ENCODE measurements at places on chromosomes 11 and 22.

- no peak for DNase-seq
Measured at GRCh38 chr22:35703861-35704584, 13.6 kb upstream of the APOL5 start.

DNA sequence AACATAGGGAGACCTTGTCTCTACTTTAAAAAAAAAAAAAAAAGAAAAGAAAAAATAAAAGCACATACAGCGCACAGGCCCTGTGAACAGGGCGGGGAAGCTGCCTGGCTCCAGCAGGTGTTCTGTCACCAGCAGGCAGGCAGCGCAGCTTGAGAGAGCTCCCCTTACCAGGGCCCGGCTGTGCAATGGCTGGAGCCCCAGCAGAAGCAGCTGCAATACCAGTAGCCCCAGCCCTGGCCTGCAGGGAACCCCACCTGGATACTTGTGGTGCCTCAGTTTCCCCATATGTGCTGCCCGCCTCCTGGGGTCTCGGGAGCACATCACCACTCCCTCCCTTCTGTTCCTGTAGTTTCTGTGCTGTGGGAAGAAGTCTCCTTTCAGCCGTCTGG lies 12.3 kb downstream of the TSPAN32 start:
- no peak for DNase-seq

- no peak for DNase-seq
Measured at GRCh38 chr22:27142286-27142685, 484.9 kb downstream of the MIAT start.

GRCh38 chr11:66316849-66317251 lies at the start of gene CD248:
Gene CD248, minus strand, starts transcription at chr11:66317044. Its CDS starts 17 bp downstream, at chr11:66317027.
- no peak for DNase-seq

GRCh38 chr11:67286621-67287333 lies 2.3 kb upstream of the ANKRD13D start:
- DNase-seq = no peak

GRCh38 chr11:68402355-68403031 lies 58.1 kb upstream of the PPP6R3 start:
- DNase-seq = no peak

DNA sequence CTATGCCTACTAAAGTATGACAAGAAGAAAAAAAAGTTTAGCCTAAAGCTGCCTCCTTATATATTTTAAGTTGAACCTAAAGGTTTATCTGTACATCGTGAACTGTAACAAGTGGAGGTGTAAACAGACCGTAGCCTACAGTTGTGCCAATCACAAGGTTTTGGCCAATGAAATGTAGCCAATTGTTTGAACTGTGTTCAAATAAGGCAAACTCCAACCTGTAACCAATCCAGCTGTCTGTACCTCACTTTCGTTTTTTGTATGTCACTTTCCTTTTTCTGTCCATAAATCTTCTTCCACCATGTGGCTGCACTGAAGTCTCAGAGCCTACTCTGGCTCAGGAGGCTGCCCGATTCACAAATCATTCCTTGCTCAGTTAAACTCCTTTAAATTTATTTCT lies 6.8 kb upstream of the EI24 start:
- no peak for DNase-seq

DNA sequence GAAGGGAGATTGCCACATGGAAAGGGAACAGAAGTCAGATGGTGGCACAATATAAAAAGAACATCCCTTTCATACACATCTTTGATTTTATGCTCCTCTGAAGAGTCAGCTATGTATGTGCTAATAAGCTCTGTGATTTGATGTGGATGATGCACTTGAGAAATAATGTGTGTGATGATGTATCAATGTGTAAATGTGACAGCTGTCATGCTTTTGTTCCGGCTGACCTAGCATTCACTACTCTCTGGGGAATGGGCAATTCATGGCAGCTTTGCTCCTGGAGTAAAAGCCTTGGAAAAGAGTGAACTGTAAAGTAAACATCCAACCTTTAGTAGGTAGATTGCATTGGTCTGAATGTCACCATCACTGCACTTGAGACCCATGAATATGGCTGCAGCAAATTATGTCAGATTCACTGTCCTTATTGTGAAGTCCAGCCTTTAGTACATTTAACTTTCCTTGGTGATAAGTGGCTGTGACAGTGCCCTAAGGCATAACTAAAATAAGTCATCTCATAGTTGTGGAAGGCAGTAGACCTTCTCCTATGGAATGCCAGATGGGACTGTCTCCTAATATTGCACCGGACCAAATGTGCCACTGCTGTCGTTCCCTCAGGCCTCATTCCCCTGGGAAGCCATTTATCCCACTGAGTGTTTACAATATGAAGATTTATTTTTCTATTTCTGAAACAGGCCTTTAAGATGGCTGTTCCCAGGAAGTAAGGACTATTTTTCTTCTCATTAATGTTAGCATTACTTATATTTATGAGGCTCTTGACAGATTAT lies 178.2 kb upstream of the CCDC90B start:
- no peak for DNase-seq

- no peak for DNase-seq
Measured at GRCh38 chr11:112221274-112221835, 4.9 kb upstream of the PTS start.

Measured in NCI-H2081 treated with DMSO at 0.1 percent for 48 hours (cell line).